Activated CD4-positive, alpha-beta T cell treated with anti-CD3 and anti-CD28 coated beads, Interleukin-2, amount 50 U/mL, for 48 hours (primary cell): ENCODE measurements at places on chromosomes 11 and 22.

- DNase-seq: no peak
Observed at GRCh38 chr11:61611309-61611708, 30.4 kb upstream of the SYT7 start.

DNA sequence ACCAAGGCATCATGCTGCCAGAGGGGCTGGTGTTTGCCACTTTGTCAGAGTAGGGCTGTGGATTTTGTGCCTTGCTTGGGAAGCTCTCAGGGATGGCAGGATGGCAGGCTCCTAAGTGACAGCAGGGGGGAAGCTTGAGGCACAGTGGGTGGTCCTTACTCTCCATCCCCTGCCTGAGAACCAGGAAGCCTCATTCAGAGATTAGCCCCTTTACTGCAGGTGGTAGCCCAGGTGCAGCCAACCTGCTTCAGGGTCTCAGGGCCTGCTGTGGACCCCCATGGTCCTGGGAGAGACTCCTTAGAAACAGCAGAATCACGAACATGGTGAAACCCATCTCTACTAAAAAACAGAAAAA, 8.9 kb upstream of the ST3GAL4 start:
- DNase-seq: no peak

DNA sequence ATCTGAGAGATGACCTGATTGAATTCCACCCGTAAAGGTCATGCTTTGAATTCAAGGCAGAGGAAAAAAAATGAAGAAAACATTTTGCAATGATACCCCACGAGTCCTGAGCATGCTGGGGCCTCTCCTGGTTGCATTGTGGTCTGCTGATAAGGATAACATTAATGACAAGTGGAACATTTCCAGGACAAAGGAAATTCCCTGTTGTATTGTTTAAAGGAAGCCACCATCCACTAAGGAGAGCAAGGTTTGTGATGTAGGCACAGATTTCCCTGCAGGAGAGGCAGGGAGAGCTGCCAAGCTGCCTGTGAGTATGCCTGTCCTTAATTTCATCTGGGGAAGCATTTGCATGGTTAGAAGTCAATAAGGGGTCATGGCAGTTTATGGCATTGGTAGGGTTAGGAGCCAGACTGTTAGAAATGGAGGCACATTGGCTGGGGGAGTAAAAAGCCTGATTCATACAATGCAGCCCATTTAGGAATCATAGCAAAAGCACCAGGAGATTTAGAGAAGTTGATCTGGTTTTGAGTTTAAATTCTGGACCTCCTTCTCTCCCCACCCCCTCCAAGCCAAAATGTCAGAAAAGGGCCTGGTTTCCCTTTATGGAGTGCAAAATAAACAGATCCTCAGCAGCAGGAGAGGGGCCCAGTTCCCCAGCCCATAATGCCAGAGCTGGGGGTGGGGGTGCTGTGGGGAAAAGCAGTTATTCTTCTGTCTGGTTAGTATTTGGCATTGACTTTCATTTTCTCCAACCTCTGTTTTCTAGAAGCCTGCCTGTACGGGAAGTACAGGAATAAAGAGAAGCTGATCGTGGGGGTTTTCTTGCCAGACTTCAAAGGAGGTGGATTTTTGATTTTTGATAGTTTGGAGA, 22.1 kb downstream of the FLI1 start:
- no peak for DNase-seq

- DNase-seq: no peak
Observed at GRCh38 chr11:115922876-115923275, 418.7 kb upstream of the CADM1 start.

DNA sequence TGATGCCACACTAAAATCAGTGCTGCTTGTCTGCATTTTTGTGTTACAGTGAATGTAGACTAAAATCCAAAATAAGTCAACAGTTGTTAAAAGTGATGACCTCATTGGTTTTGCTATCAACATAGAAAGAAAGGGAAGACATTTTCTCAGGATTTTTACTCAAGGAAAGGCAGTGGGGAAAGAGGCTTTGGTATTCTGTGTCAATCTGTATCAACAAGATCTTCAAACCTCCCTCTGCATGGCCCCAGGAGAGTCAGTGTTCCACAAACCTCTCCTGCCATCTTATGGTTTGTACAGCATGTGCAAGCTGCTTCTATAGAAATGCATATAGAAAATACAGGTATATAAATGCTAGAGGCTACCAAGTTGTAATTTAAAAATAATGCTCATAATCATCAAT, 13.8 kb upstream of the OR51M1 start:
- DNase-seq: no peak

DNA sequence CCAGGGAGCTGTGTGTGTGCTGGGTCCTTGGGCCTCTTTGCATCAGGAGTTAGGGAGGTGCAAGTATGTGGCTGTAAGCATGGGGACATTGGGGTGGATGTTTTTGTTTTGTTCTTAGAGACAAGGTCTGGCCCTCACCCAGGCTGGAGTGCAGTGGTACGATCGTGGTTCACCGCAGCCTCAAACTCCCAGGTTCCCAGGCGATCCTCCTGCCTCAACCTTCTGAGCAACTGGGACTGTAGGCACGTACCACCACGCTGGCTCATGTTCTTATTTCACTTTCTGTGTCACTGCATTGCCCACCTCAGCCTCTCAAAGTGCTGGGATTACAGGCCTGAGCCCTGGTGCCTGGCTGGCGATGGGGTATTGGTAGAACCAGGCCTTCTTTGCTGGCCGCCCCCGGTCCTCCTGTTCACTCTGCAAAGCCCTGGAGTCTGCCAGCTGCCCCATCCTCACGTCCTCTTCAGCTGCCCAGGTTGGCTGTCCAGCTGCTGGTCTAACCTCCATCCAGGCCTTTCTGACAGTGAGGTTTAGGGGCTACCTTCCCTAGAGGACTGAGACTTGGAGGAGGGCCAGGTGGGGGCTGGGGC, 851 bp upstream of the GRAMD4 start:
- DNase-seq: no peak

GRCh38 chr22:47540011-47540410, 777.6 kb downstream of the TBC1D22A start:
- DNase-seq: no peak

DNA sequence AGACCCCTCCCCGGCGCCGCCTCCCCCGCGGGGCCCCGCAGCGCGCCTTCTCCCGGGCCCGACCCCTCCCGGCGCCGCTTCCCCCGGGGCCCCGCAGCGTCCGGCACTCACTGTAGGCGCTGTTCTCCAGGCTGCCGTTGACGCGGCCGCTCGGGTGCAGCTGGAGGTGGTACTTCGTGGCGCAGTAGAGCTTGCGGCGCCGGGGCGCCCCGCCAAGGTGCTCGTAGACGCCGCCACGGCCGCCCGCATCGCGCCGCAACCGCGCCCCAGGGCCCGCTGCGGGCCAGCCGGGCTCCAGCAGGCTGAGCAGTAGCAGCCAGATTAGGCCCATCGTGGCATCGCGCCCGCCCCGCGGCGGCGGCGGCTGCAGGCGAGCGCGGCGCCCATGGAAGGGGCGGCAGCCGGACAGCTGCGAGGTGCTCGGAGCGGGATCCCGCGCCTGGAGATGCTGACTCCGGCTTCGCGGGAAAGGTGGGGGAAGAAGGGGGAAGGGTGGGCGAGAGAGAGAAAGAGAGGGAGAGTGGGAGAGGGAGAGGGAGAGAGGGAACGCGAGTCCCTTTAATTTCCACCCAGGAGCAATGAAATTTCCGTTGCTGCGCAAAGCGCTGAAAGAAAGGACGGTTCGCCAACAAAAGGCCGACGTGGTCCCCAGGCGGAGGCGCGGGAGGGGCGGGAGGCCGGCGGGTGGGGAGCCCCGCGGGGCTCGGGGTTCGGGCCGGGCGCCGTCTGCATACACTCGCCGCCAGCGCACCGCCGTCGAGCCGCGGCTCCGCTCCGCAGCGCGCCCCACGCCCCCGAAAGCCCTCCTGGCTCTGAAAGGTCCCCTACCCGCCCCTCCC, at the start of gene FGF3:
Gene FGF3, minus strand, starts transcription at position 814 of the 839 bp plus-strand sequence. Its CDS starts 483 bp downstream, at position 331.
- DNase-seq: no peak

- DNase-seq: no peak
Observed at GRCh38 chr11:97938789-97939188, 1082.0 kb upstream of the CNTN5 start.

- DNase-seq: no peak
Observed at GRCh38 chr11:33536178-33536577, 164.4 kb downstream of the C11orf91 start.

DNA sequence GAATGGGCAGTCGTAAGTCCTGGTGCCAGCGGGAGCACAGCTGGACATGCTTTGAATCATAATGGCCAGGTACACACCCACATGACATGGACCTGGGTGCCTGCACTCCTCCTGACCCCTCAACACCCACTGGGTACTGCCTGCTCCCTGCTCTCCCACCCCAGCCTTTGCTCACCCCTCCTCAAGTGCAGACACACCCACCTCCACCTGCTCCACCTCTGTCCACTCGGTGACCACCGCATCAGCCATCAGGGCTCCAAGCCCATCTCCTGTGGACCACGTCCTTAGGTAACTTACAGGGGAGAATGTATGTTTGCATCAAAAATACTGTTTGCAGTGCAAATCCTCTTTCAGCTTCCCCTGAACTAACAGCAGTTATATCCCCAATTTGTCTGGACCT, 214.6 kb downstream of the BRD1 start:
- no peak for DNase-seq

DNA sequence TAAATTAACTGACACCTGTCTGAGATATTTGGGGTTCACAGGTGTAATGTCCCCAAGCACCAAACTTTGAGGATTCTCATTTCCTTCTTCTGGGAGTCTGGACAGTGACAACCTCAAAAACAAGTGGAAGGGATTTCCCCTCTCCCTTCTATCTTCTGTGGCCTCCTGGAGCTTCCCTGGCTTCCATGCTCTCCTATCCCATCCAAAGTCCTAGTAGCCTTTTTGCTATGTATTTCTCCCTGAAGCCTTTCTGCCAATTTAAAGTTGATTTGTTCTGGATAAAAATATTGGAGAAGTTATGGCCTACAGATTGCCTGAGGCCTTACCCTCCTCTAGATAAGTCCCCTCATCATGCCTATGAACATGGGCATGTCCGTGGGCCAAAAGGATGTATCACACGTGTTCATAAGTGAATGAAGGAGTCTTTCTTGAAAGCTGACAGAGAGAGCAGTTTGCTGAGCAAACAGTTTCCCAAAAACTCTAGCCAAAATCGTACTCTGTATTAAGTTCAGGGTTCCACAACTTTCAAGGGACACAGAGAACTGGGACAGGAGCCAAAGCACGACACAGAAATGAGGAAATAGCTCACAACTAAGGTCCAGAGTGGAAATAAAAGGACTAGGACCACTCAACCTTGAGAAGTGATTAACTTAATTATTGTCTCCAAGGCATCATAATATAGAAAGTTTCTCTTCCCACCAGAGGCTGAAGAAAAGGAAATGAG, 6.7 kb downstream of the HEPACAM start:
- no peak for DNase-seq

DNA sequence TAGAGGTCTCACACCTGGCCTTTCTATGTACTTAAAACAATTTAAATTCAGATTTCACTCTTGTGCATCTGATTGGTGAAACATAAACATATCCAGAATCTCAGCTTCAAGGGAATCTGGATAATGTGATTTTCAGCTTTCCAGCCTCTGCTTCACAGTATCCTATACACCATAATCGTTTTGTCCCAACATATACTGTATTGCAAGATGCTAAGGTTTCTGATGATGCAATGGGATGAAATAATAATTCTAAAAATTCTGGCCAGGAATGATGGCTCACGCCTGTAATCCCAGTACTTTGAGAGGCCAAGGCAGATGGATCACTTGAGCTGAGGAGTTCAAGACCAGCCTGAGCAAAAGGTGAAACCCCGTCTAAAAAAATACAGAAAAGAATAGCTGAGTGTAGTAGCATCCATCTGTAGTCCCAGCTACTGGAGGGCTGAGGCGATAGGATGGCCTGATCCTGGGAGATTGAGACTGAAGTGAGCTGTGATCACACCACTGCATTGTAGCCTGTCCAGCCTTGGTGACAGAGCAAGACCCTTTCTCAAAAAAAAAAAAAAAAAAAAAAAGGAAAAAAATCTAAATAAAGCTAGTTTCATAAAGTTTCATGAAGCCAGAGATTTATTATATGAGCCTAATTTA, 41.0 kb upstream of the CTSC start:
- DNase-seq: no peak

GRCh38 chr11:124899383-124900145, 1.9 kb upstream of the ROBO4 start:
- DNase-seq: no peak

DNA sequence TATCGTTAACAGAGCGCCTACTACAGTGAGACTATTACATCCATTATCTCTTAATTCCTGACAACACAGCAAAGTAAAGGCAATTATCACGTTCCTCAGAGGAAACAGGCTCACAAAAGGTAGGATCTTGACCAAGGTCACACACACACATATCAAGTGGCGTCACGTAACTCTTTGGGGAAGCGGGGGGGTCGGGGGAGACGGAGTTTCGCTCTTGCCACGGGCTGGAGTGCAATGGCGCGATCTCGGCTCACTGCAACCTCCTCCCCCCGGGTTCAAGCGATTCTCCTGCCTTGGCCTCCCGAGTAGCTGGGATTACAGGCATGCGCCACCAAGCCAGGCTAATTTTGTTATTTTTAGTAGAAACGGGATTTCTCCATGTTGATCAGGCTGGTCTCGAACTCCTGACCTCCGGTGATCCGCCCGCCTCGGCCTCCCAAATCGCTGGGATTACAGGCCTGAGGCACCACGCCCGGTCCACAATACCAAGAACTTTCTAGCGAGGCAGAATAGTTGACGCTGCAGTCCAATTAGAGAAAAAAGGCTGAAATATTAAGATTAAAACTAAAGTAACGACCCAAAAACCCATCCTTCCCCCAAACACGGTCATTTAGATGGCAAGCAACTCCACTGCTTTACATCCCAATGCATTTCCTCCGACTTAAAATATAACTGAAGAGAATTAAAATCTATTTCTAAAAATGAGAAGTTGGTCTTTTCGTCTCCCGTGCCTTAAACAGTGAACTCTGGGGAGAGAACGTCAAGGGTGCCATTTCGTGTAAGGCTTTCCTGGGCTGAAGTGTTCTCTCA, 1.2 kb downstream of the DDX17 start:
- DNase-seq: peak; percentile 67

DNA sequence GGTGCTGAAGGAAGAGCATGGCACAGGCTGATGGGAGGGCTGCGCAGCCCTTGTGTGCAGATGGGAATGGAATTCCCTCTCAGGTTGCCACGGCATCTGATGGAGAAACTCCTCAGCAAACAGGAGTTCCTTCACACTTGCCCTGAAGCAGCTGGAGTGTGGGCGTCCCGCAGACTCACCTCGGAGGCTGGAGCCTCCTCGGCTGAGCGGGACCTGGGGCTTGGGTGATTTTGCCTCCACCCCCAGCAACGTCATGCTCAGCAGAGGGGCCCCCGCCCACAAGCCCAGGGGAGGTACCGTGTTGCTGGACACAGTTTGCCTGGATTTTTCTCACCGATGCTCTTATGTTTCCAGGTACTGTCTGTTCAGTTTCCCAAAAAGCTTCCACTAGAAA, 63.4 kb downstream of the MYO7A start:
- no peak for DNase-seq

GRCh38 chr11:81497202-81497804, 1236.4 kb downstream of the FAM181B start:
- no peak for DNase-seq

- DNase-seq: no peak
Observed at GRCh38 chr11:130585545-130585944, 137.1 kb downstream of the ADAMTS15 start.

- no peak for DNase-seq
Observed at GRCh38 chr11:128745311-128746136, 51.7 kb downstream of the FLI1 start.

GRCh38 chr11:47523490-47524225, 29.3 kb downstream of the CELF1 start:
- peak; percentile 30 for DNase-seq

GRCh38 chr11:15874704-15875103, 481.6 kb downstream of the SOX6 start:
- DNase-seq: no peak

- DNase-seq: no peak
Observed at GRCh38 chr11:65822776-65823528, 10.8 kb upstream of the SNX32 start.
